CD8-positive, alpha-beta memory T cell (primary cell): ENCODE measurements at places on chromosomes 3 and 15. TPM values are rescaled to one million over a fixed set of nuclear protein-coding genes. Genes with fewer than 3 reads are reported as not detected.

The P3H2 gene
- not detected for total RNA-seq

- no peak overlapping the region for H3K4me3 ChIP-seq
- H3K4me1 ChIP-seq, result peaks cover 25% of the 10 kb centered on the region
- no peaks in the 10 kb centered on the region for H3K27me3 ChIP-seq
- H3K36me3 ChIP-seq, result peaks cover 13% of the 10 kb centered on the region
These were observed 1.5 kb upstream of the RPLP1 start for GRCh38 chr15:69450968-69451695.

The HES1 gene
- not detected for total RNA-seq

The IGSF11 gene
- total RNA-seq, result 0.27 TPM

- H3K27ac ChIP-seq, result no peak within 1 kb of the TSS
- no peaks in the 10 kb centered on the region for H3K4me1 ChIP-seq
- H3K4me3 ChIP-seq, result no peak within 1 kb of the TSS
- no peak for DNase-seq
These were observed at the start of gene DCLK3 for GRCh38 chr3:36763850-36764703. Gene DCLK3, minus strand, starts transcription at chr3:36764553. Its CDS starts 290 bp downstream, at chr3:36764263.

DNA sequence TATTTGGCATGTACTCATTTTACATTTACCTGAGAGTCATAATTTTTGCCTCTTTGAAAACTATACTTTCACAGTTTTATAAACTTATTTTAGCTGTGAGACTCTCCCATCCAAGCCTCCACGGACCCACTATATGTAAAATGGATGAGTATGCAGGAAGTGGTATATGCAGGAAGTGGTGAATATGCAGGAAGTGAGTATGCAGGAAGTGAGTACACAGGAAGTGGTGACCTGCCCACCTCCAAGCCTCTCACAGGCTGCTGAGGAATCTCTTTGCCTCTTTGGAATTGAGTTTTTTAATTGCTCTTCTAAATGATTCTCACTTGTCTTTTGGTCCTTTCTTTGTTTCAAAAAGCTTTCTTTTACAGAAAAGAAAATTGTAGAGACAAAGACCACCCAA, 85.2 kb downstream of the KBTBD8 start:
- H3K36me3 ChIP-seq, result no peaks in the 10 kb centered on the region
- H3K27ac ChIP-seq, result no peak overlapping the region
- peak; percentile 63 for DNase-seq
- no peaks in the 10 kb centered on the region for H3K27me3 ChIP-seq
- H3K4me1 ChIP-seq, result peaks cover 26% of the 10 kb centered on the region
- H3K4me3 ChIP-seq, result peak overlapping the region; percentile 38

The STRA6 gene
- total RNA-seq, result not detected

DNA sequence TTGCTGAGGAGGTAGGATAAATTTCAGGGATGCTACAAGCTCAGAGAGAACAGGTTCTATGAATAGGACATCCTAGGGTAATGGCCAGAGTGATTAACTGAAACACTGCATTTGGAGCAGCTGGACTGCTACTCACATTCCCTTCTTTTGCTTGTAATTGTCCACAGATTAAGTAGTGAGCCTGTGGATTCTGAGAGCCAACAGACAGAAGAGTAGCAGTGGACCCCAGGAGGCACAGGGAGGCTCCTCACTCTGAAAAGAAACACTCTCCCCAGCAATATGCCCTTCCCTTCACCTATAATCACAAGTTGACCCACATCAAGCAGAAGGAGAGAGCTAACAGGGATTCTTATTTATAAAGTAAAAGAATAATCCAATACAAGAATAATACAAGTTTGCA, 10.6 kb upstream of the RFX7 start:
- no peak overlapping the region for H3K27ac ChIP-seq
- no peaks in the 10 kb centered on the region for H3K27me3 ChIP-seq
- H3K4me3 ChIP-seq, result no peak overlapping the region
- no peaks in the 10 kb centered on the region for H3K4me1 ChIP-seq
- H3K36me3 ChIP-seq, result no peaks in the 10 kb centered on the region
- DNase-seq, result no peak

DNA sequence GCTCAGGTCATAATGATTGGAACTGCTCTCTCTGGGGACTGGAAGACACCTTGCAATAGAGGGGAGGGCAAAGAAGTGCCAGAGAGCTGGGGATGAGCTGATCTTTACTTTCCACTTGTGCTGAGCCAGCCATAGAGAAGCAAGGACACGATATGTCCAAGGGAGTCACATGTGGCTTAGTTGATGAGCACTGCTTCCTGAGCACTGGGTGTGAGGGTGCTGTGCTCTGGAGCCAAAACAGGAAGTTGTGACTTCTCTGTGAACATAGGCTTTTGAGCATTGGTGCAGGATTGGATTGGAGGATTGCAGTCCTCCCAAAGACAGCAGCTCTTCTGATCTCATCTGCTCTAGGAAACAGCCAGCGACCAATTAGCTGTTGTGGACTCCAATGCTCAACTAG, 6.7 kb downstream of the PARP14 start:
- peaks cover 24% of the 10 kb centered on the region for H3K4me1 ChIP-seq
- DNase-seq, result no peak
- no peaks in the 10 kb centered on the region for H3K27me3 ChIP-seq
- H3K27ac ChIP-seq, result no peak overlapping the region

The CADM2 gene
- 0.22 TPM for total RNA-seq

DNA sequence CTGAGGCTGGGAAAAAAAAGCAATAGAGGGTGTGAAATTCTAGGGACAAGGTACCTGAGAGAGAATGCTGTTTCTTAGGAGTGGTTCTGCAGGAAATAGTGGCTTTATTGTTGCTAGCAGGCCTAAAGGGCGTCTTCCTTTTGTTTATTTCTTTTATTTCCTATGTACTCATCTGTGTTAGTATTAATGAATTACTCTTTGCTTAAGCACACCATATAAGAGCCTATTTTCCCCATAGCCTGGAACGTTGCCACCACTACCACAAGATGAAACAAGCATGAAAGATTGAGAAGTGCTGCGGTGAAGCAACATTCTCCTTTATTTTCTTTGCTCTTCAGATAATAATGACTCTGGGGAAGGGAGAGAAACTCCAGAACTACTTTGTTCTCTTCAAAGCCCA, 21.3 kb upstream of the GOLIM4 start:
- peak overlapping the region; percentile 20 for H3K27ac ChIP-seq
- H3K4me3 ChIP-seq, result no peak overlapping the region
- no peaks in the 10 kb centered on the region for H3K4me1 ChIP-seq
- H3K36me3 ChIP-seq, result no peaks in the 10 kb centered on the region
- no peak for DNase-seq

The MORF4L1 gene
- total RNA-seq, result 269 TPM

The GABRG3 gene
- not detected for total RNA-seq

DNA sequence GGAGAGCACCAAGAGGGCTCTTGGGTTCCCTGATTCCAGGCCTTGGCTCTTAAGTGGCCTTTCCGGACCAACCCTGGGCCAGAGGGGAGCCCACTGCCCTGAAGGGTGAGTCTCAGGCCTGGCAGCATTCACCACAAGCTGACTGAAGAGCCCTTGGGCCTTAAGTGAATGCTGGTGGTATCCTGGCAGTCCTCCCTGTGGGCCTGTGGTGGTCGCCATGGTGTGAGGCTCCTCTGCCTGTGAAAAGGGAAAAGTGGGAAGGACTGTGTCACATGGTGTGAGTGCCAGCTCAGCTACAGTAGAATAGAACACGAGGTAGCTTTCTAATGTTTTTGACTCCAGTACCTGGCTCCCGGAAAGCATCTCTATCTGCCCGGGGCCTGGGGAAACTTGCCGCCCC, 15.3 kb downstream of the CHDH start:
- H3K27ac ChIP-seq, result no peak overlapping the region
- H3K36me3 ChIP-seq, result no peaks in the 10 kb centered on the region
- H3K4me3 ChIP-seq, result no peak overlapping the region
- no peak for DNase-seq

GRCh38 chr3:18968120-18968519, 180.2 kb upstream of the KCNH8 start:
- no peak for DNase-seq
- no peaks in the 10 kb centered on the region for H3K27me3 ChIP-seq
- no peaks in the 10 kb centered on the region for H3K36me3 ChIP-seq

- peaks cover 50% of the 10 kb centered on the region for H3K4me1 ChIP-seq
- no peak overlapping the region for H3K27ac ChIP-seq
- peaks cover 3% of the 10 kb centered on the region for H3K27me3 ChIP-seq
- H3K36me3 ChIP-seq, result no peaks in the 10 kb centered on the region
- DNase-seq, result no peak
These were observed 284.9 kb downstream of the UACA start for GRCh38 chr15:70478251-70478990.

The ZBED2 gene
- 551 TPM for total RNA-seq

- no peak for DNase-seq
- no peak overlapping the region for H3K4me3 ChIP-seq
- no peaks in the 10 kb centered on the region for H3K4me1 ChIP-seq
- no peak overlapping the region for H3K27ac ChIP-seq
- H3K27me3 ChIP-seq, result no peaks in the 10 kb centered on the region
These were observed 150.0 kb downstream of the NFKBIZ start for GRCh38 chr3:101999177-101999779.

- no peak overlapping the region for H3K27ac ChIP-seq
- no peaks in the 10 kb centered on the region for H3K27me3 ChIP-seq
- H3K4me1 ChIP-seq, result no peaks in the 10 kb centered on the region
- H3K36me3 ChIP-seq, result no peaks in the 10 kb centered on the region
These were observed 258.2 kb downstream of the SOX2 start for GRCh38 chr3:181969925-181970324.

The ACAD9 gene
- 51.2 TPM for total RNA-seq

The CFAP92 gene
- 0.13 TPM for total RNA-seq

DNA sequence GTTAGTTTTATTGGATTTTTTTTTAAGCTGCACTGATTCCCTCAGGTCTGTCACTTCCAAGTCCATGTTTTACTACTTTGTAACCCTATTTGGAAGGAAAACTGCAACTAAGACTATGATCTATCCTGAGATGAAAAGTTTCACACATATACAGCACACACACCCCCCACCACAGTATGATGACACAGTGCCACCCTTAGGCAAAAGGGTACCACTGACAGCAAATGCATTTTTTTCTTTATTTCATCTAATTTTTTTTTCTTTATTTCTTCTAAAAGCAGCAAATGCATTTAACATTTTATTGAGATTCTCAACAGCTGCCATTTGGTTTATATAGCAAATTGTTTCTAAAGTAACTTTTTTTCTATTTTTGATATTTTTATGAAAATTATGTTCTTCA, 21.2 kb downstream of the NGRN start:
- no peaks in the 10 kb centered on the region for H3K4me1 ChIP-seq
- H3K27me3 ChIP-seq, result no peaks in the 10 kb centered on the region
- DNase-seq, result no peak
- no peaks in the 10 kb centered on the region for H3K36me3 ChIP-seq

GRCh38 chr3:132654190-132654589, 5.4 kb downstream of the ACAD11 start:
- no peak overlapping the region for H3K4me3 ChIP-seq
- no peaks in the 10 kb centered on the region for H3K27me3 ChIP-seq
- H3K36me3 ChIP-seq, result no peaks in the 10 kb centered on the region
- DNase-seq, result no peak
- H3K27ac ChIP-seq, result no peak overlapping the region
- H3K4me1 ChIP-seq, result peaks cover 14% of the 10 kb centered on the region

GRCh38 chr3:12822725-12823373, 18.5 kb downstream of the RPL32 start:
- no peak for DNase-seq
- H3K27me3 ChIP-seq, result no peaks in the 10 kb centered on the region
- H3K4me1 ChIP-seq, result no peaks in the 10 kb centered on the region

DNA sequence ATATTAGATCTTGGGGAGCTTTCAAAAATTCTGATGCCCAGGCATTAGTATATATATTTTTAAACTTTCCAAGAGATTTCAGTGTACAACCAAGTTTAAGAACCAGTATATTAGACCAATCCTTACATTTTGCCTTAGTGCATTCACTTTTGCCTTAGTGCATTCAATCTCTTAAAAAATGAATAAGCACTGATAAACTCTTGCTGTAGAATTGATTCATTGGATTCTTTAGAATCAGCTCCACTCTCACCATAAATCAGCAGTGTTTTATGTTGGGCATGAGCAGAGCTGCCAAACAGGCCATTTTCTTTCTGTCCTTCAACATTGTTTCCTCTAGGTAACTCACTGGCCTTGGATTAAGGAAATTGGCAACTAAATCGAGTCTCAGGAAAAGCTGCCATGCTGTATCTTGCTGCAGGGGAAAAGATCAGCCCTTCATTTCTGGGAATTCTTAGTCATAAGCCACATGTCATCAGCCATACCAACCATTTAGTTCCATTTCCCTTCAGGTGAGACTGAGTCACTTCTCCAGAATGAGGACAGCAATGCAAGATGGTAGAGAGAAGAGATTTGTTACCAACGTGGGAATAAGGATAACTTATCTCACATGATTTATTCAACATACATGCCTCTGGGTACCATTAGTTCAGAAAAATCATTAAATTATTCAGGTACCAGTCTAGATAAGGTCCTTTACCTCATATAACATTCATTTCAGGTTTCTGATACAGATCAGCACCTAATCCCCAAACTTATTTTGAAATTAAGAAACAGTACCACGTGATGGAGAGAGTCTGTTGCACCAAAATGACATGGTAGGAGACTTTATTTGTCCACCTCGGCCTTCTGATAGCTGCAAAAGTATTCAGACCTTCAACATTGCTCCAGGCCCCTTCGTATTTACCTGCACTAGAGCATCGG, 192.5 kb downstream of the P3H2 start:
- H3K4me3 ChIP-seq, result no peak overlapping the region
- no peaks in the 10 kb centered on the region for H3K4me1 ChIP-seq
- H3K36me3 ChIP-seq, result no peaks in the 10 kb centered on the region
- no peaks in the 10 kb centered on the region for H3K27me3 ChIP-seq
- no peak overlapping the region for H3K27ac ChIP-seq
- no peak for DNase-seq

DNA sequence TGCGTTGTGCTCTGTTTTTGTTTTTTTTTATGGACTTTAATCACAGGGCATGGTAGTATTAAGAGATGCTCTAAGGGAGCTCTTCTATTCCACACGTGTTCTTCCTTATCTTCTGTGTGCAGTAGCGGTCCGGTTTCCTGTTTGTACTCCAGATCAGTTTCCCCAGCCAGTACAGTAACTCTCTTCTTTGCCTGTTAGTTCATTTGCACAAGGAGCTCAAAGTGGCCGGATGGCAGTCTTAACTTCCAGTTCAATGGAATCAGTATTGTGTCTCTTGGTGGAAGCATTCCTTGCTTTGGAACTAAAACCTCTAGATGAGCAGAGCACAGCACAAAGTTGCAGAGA, 122.0 kb downstream of the KLF13 start:
- no peak overlapping the region for H3K4me3 ChIP-seq
- no peaks in the 10 kb centered on the region for H3K36me3 ChIP-seq
- H3K27me3 ChIP-seq, result no peaks in the 10 kb centered on the region
- no peak for DNase-seq
- no peak overlapping the region for H3K27ac ChIP-seq

The CCR9 gene
- 7.3 TPM for total RNA-seq

The HCLS1 gene
- 184 TPM for total RNA-seq

The IFT80 gene
- 9.4 TPM for total RNA-seq
